Breast epithelium (tissue), 4 donors: ENCODE measurements at places on chromosomes 1 and 21.

- no peaks in the 10 kb centered on the region for H3K4me1 ChIP-seq
- no peak for DNase-seq
- no peaks in the 10 kb centered on the region for H3K27me3 ChIP-seq
- no peaks in the 10 kb centered on the region for H3K36me3 ChIP-seq
- H3K27ac ChIP-seq, result no peak overlapping the region
Observed at GRCh38 chr21:36288651-36289243, 31.2 kb upstream of the MORC3 start.

GRCh38 chr1:180221462-180221861, 8.6 kb upstream of the LHX4 start:
- H3K4me3 ChIP-seq, result no peak overlapping the region
- no peaks in the 10 kb centered on the region for H3K27me3 ChIP-seq
- H3K36me3 ChIP-seq, result no peaks in the 10 kb centered on the region
- H3K4me1 ChIP-seq, result no peaks in the 10 kb centered on the region
- H3K27ac ChIP-seq, result no peak overlapping the region

DNA sequence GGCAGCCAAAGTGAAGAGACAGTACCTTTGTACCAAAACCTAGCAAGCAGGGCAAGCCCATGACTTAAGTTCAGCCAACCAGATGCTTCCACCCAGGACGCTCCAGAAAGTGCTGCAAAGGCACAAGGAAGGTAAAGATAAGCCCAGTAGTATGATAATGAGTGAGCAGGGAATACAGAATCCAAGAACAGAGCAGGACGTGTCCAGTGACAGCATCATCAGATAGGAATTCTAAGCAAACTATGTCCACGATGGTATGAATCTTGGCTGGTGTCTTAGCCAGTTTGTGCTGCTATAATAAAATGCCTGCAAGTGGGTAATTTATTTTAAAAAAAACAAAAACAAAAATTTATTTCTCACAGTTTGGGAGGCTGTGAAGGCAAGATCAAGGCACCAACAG, 13.6 kb downstream of the GJA4 start:
- H3K27me3 ChIP-seq, result no peaks in the 10 kb centered on the region
- no peak overlapping the region for H3K27ac ChIP-seq
- no peaks in the 10 kb centered on the region for H3K36me3 ChIP-seq
- DNase-seq, result no peak
- no peaks in the 10 kb centered on the region for H3K4me1 ChIP-seq

GRCh38 chr1:31691951-31692350, 11.9 kb downstream of the COL16A1 start:
- no peak overlapping the region for H3K4me3 ChIP-seq
- H3K4me1 ChIP-seq, result peaks cover 15% of the 10 kb centered on the region
- H3K36me3 ChIP-seq, result no peaks in the 10 kb centered on the region
- H3K27ac ChIP-seq, result no peak overlapping the region

GRCh38 chr1:98493469-98493868, 168.1 kb upstream of the SNX7 start:
- H3K36me3 ChIP-seq, result no peaks in the 10 kb centered on the region
- no peak overlapping the region for H3K4me3 ChIP-seq
- H3K4me1 ChIP-seq, result no peaks in the 10 kb centered on the region

DNA sequence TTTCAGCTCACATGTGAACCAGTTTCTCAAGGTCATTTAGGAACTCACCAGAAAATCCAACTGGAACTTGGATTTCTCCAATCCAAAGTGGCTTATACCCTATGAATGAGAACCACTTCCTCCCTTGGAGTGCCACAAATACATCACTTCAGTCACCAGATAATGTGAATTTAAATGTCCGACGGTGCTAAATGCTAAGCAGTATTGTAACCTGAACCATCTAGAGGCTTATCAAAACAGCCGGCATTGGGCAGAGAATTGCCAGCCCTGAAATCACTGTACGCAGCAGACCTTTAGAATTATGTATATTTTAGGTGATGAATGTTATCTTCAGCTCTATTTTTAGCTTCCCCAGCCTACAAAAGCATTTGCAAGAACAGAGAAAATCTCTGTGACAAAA, 76.8 kb upstream of the COX20 start:
- H3K27ac ChIP-seq, result no peak overlapping the region
- no peak overlapping the region for H3K4me3 ChIP-seq
- DNase-seq, result no peak
- H3K27me3 ChIP-seq, result no peaks in the 10 kb centered on the region
- no peaks in the 10 kb centered on the region for H3K36me3 ChIP-seq

- no peak for DNase-seq
- no peaks in the 10 kb centered on the region for H3K4me1 ChIP-seq
- H3K36me3 ChIP-seq, result no peaks in the 10 kb centered on the region
- no peak overlapping the region for H3K27ac ChIP-seq
- H3K4me3 ChIP-seq, result no peak overlapping the region
- no peaks in the 10 kb centered on the region for H3K27me3 ChIP-seq
Observed at GRCh38 chr1:152873495-152873894, 4.6 kb upstream of the SMCP start.
